Retinal pigment epithelial cell (primary cell): ENCODE measurements at places on chromosomes 16 and 17.

DNA sequence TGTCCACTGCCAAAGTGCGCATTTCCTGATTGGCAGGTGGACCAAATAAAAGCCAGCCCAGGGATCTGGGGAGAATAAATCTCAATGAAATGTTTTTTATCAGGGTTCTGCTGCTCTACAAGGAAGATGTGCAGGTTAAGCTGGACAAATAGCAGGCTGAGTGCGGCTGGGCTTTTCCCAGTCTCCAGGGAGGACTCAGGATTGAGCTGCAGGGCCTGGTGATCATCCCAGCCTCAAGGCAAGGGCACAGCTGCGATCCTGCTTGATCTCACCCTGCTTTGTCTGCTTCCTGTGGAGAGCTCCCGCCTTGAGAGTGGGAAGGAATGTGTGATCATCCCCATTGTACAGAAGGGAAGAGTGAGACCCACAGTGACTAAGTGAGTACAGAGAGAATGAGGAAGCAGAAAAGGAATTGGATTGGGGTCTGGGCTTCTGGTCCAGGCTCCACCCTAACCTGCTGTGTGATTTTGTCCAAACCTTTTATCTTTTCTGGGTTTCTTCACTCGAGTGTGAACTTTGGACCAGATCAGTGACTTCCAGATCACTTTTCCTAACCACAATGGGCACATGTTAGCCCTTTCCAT lies 75.3 kb upstream of the CRHR1 start:
- DNase-seq: no peak

DNA sequence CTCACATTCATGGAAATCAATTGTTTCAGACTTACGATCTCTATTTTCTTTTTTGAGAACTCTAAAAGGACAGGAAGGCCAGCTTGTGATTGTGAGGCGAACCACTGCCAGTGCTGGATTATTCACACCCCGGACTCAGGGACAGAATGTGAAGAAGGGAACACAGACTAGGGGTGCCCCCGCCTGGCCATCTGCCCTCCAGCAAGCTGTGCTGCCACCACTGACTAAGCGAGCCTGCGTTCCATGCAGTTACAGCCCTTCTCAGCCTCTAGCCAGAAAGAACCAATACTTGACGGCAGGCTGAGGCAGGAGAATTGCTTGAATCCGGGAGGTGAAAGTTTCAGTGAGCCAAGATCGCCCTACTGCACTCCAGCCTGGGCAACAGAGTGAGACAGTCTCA lies 2.8 kb downstream of the HAGH start:
- DNase-seq: peak; percentile 19

GRCh38 chr17:78572239-78573205 lies 4.7 kb downstream of the DNAH17 start:
- no peak for DNase-seq

DNA sequence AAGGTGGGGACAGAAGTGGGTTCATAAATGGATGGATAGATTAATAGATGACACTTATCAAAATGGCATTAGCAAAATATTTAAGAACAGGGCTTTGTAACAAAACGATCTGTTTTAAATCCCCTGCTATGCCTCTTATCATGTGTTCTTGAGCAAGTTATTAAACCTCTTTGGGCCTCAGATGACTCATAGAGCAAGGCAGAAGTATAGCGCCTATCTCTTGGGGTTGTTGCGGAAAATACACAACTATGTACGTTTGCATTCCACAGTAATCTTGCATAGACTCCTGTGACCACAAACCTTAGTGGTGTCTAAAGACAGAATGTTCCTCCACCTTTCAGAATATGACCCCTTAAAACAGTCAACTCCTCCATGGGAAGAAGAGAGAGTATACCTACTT lies 116.8 kb downstream of the CDYL2 start:
- DNase-seq: peak; percentile 37

DNA sequence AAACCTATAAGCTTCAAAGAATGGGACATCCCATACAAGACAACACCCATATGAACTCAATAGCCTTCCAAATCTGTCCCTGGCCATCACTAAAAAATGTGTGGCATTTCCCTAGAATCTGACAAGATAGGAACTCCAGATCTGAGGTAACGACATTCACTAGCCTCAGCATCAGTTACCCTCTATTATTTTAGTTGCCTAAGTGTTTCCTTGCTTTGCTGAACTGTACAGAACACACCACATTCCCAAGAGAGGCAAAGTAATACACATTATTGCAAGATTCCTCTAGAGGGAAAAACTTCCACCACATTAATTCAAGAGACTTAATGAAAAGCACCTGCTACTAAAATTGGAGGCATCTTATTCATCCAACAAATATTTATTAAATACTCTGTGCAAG lies 5.0 kb downstream of the LSM12 start:
- DNase-seq: no peak

GRCh38 chr16:56689171-56689570 lies 6.9 kb downstream of the MT1X start:
- DNase-seq: no peak

GRCh38 chr16:82881516-82881915 lies 254.7 kb downstream of the CDH13 start:
- no peak for DNase-seq

DNA sequence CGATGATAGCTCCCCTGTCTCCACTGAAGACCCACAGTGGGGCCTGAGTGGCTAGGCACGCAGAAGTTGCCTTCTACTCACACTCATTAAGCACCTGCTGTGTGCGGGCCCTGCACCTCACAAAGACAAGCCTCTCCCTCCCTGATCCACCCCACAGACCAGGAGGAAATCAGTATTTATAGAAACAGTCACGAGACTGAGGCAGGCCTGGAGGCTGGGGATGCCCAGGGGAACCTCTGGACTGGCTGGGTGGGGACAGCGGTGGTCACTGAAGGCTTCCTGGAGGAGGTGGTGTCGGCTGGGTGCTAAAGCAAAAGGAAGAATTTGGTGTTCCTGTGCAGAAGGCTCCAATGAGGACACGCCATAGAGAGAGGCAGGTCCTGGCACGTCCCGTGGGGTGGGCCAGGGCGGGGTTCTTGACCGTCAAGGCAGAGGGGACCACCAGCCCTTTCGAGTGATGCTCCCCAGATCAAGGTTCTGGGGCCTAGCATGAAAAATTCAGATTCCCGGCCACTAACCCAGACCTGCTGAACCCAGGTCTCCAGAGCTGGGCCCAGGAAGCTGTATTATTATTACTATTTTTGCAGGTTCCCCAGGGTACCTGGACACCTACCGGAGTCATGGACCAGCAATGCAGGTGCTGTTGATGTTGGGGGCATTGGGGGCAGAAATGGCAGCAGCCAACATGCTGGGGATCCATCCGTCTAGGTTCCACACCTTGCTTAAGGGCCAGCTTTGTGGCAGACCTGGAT lies 23.0 kb downstream of the PPL start:
- no peak for DNase-seq
